ENCODE measurements at places on chromosomes 13 and 19.

- DNase-seq, result no peak
These were observed 5.7 kb upstream of the PEX11G start for GRCh38 chr19:7494416-7495098.

GRCh38 chr19:8185343-8186068 lies 23.7 kb upstream of the CERS4 start:
- no peak for DNase-seq

- DNase-seq, result no peak
These were observed 320.2 kb downstream of the TBC1D4 start for GRCh38 chr13:75161804-75162203.

DNA sequence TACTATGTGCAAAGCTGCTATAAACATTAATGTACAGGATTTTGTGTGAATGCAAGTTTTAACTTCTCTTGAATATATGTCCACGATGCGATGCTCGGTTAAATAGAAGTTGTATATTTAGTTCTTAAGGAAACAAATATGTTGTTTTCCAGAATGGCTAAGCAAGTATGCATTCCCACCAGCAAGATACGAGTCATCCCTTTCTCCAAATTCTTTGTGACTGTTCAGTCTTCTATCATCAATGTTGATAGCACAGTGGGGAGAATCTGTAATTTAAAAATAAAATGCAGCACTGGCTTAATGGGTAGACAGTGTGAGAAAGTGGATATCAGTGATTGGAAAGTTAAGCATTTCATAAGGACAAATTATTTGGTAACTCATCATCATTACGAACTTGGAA lies 1340.8 kb downstream of the PCDH9 start:
- no peak for DNase-seq

DNA sequence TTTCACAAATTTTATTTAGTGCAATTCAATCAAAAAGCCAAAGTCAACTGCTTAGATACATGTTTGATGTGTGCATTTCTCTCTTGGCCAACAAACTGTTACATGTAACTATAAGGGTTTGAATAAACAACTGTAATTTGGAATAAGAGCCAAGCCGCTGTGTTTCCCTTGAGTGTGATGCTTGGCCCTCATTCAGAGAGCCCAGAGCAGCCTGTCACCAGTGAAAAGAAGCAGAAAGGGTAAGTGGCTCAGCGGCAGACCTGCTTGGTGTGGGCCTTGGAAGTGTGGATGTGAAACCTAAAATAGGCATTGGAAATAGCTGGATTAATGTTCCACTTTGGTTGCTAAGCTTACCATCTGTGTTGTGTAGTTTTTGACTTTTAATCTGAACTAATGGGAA lies 924.6 kb downstream of the OLFM4 start:
- no peak for DNase-seq

DNA sequence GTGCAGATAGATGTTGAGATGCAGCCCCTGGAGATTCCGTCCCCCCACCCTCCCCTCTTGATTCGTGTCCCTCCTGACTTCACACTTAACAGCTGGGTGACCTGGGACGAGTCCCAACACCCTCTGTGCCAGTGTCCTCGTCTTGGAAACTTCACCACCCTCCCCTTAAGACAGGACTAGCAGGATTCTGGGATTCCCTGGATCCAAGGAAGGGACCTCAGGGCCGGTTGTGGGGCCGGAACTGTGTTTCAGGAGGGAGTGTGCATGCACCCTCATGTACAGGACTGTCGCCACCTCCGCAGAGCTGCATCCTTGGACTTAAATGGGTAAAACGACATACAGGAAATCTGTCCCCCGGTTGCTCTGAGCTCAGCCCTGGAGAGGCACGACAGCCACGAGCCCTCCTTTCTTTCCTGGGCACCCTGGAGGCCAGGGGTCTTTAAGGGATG lies 990 bp downstream of the MYO9B start:
- DNase-seq, result peak; percentile 32

DNA sequence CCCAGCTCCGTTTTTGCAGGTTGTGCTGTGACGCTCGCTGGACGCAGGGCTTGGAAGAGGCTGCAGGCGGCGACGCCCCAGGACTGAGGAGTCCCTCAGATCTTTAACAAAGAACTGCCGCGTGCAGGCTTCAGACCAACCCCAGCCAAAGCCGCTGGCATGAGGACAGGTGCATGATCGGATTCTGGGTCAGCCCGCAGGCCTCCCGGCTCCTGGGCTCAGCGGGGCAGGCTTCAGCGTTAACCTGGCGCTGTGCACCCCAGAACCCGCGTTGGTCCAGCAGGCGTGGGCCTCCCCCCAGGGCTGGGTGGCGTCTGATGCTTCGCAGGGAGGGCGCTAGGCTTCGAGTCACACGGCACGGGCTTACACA lies 920 bp upstream of the TIMM13 start:
- no peak for DNase-seq

GRCh38 chr19:39497996-39498797 lies 550 bp upstream of the DLL3 start:
- no peak for DNase-seq

- DNase-seq, result no peak
These were observed 123.9 kb downstream of the SLITRK6 start for GRCh38 chr13:85675151-85675907.

DNA sequence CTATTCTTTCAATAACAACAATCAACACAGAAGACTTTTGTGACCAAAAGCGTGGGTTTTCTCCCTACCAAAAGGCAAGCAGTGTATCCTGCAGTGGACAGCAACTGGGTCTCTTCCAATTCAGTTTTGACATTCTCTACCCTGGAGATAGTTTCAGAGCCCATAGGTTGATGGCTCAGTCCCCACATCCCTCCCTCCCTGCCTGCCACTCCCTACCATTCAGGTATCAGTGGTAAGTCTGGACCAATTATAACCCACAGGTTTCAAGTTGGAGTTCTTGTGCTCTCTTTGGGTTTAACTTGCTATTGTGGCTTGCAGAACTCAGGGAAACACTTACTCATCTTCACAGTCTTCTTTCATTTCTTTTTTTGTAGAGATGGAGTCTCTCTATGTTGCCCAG lies 60.2 kb downstream of the ZNF823 start:
- DNase-seq, result no peak

DNA sequence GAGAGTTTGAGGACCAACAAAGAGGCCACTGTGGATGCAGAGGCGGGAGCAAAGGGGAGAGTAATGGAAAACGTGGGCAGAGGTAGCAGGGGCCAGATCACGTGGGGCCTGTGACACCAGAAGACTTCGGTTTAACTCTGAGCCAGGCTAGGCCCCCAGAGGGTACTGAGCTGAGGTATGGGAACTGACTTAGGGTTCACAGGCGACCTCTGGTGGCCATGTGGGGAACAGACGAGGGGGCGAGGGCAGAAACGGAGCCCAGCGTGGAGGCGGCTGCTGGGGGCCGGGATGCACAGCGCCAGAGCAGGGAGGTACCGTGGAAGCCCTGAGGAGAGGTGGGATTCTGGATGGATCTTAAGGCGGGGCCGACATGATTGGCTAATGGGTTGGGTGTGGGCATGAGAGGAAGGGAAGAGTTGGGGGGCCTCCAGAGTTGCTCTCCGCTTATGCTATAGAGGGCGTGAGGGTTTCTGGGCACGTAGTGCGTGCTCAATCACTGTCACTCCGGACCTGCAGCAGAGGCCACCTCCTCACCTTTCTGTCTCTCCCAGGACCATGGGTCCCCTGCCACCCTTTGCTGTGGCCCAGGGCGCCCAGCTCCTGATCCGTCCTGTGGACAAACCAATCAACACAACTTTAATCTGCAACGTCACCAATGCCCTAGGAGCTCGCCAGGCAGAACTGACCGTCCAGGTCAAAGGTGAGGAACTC lies 13.7 kb downstream of the PVR start:
- peak; percentile 70 for DNase-seq

GRCh38 chr19:5851302-5851701 lies at the start of gene FUT3:
Gene FUT3, minus strand, starts transcription at chr19:5851449.
- no peak for DNase-seq

GRCh38 chr13:50376895-50377575 lies 361.8 kb downstream of the KCNRG start:
- DNase-seq, result no peak

GRCh38 chr19:53991224-53992113 lies at the start of gene CACNG6:
Gene CACNG6, plus strand, starts transcription at chr19:53991637. Its CDS starts 1,241 bp downstream, at chr19:53992878.
- DNase-seq, result no peak

GRCh38 chr19:48716562-48717291 lies 2.8 kb downstream of the MAMSTR start:
- no peak for DNase-seq

DNA sequence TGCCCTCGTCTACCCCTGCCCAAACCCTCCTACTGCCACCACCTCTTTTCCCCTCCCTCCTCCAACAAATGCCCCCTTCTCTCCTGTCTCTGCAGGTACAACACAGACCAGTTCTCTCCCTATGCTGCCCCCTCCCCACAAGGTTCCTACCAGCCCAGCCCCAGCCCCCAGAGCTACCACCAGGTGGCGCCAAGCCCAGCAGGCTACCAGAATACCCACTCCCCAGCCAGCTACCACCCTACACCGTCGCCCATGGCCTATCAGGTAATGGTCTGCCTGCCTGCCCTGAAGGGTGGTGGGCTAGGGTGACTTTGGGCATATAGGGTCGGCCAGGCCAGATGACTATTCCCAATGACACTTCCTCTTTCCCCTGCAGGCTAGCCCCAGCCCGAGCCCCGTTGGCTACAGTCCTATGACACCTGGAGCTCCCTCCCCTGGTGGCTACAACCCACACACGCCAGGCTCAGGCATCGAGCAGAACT lies 6.5 kb upstream of the TIMM50 start:
- peak; percentile 63 for DNase-seq

GRCh38 chr19:33301144-33301899 lies 1.0 kb downstream of the CEBPA start:
- no peak for DNase-seq

GRCh38 chr19:38004521-38005223 lies 97.7 kb downstream of the SIPA1L3 start:
- peak; percentile 35 for DNase-seq

- no peak for DNase-seq
These were observed 1.1 kb upstream of the LSR start for GRCh38 chr19:35247526-35248309.

- DNase-seq, result no peak
These were observed 163.6 kb upstream of the ZNF536 start for GRCh38 chr19:30208436-30209060.

- DNase-seq, result no peak
These were observed 1074.4 kb upstream of the PRR20A start for GRCh38 chr13:56066321-56066720.

DNA sequence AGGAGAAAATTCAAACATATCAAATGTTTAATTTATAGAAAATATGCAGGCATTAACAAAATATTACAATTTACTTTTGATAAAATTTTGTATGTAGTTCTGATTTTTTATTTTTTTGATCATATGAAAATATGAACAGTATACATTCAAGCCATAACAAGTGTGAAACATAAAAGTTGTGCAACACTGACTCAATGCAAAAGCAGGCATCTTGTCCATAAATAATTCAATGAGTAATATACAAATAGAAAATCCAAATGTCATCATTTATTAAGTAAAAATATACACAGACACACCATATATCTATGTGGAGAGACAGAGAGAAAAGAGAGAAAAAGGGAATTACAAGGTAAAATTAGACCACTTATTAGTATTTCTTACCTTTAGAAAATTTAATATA lies 1183.9 kb downstream of the SLITRK1 start:
- no peak for DNase-seq

GRCh38 chr19:18519962-18520847 lies 1.7 kb downstream of the ELL start:
- DNase-seq, result peak; percentile 66

GRCh38 chr19:48061401-48062344 lies 17.8 kb upstream of the CABP5 start:
- no peak for DNase-seq

GRCh38 chr19:40716031-40716481 lies 630 bp downstream of the COQ8B start:
- peak; percentile 68 for DNase-seq

GRCh38 chr19:8463365-8463764 lies 18.6 kb downstream of the HNRNPM start:
- DNase-seq, result no peak

GRCh38 chr13:43816401-43816889 lies 29.7 kb upstream of the ENOX1 start:
- DNase-seq, result no peak

DNA sequence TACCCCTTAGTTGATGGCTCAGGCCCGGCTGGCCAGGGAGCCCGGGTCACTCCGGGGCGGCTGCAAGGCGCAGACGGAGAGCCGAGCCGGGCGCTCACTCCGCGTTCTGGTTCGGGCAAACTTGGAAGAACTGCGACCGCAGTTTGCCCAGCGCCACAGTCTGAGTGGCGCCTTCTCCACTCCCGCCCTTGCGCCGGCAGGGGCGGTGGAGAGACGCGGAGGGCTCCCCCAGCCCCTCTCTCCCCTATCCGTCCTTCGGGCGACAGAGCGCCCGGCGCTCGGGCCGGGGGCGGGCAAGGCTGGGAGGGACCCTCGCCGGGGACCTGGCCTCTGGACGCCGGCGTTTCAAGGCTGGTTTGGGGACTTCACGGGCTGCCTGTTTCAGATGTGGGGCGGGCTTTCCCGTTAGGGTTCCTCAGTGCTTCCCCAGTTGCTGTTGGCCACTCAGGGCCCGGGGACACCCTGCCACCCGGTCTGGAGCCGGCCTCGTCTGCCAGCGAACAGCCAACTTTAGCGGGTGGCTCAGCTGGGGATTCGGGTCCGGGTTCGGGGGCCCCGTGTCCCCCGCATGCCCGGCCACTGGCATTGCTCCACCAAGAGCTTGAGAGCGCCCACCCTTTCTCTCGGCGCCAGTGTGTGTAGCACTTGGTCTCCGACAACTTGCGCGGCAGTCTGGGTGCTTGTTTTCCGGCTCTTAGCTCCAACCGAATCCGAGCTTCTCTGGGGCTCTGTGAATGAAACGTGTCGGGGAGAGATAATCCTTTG lies 1.5 kb downstream of the GPC6 start:
- DNase-seq, result no peak

DNA sequence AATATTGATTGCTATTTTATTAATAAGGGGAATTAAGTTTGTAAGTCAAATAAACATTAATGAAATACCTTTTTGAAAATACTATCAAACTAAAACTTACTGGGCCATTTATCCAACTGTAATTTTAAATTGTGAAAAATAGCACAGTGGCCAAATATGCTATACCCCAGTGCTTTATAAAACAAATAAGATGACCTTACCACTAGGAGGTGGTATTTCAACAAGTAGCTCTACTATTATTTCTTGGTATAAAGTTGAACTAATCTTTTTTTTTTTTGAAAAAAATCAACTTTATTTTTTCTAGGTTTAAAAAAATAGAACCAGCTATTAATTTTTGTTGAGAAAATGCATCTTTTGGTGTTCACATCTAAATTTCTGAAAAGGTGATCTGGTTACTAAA lies 14.7 kb downstream of the LACC1 start:
- DNase-seq, result no peak

GRCh38 chr13:37526710-37527473 lies 71.7 kb downstream of the POSTN start:
- no peak for DNase-seq
